ENCODE measurements at places on chromosomes 5 and 9.

DNA sequence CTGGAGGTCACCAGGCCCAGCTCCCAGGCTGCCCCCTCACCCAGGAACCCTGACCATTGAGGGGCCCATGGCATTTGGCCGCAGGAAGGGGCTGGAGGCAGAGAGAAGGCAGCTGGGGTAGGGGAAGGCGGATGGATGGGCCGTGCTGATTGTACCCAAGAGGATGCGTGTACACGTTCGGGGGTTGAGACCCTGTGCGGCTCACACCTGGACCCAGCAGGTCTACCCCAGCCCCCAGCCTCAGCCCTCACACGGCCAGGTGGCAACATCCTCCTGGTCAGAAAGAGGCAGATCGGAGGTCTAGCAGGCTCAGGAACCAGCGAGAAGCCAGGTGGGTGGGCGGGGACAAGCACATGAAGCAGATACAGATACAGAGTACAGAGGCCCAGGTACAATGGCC, 33.7 kb downstream of the NACC2 start:
- no peak for DNase-seq

DNA sequence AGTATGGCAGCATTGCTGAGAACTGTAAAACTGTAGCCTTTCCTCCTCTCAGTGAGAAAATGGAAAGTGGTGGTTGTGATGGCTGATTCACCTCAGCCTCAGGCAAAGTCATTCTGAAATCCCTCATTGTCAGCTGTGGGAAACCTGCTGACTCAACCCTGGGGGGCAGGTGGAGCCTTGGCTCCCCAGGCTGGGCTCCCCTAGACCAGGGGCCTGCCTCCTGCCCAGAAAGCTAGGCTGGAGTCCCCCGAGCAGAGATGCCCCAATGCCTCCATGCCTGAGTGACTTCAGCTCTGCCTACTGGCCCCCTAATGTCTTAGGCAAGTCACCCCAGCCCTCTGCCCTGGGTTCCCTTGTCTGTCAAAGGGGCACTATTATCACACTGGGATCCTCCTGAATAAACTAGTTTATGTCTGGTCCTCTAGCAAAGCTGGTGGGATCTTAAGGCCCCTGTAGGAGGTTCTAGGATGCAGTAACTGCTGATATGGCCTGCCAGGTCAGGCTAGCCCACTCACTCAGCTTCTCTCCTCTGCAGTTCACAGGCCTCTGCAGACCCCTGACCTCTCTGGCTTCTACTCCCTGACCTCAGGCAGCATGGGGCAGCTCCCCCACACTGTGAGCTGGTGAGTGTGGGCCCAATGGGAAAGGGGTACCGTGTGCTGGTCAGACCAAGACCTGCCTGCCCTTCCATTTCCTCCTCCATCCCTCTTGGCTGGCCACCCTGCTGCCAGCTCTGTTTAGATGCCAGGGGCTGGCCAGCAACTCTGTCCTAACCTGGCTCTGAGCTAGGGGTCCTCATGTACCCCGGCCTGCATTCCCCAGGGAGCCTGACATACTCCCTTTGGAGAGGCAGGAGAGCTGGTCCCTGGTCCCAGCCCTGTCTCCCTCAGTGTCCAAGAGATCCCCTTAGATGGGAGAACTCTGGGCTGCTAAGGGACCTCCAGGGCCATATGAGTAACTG, 24.2 kb downstream of the TCF7 start:
- DNase-seq: peak; percentile 56

- no peak for DNase-seq
Measured at GRCh38 chr9:7777771-7778170, 21.8 kb downstream of the DMAC1 start.

GRCh38 chr9:87179553-87180340, 232.4 kb upstream of the GAS1 start:
- DNase-seq: no peak

- no peak for DNase-seq
Measured at GRCh38 chr5:65261499-65261898, 220.2 kb downstream of the ADAMTS6 start.

- DNase-seq: no peak
Measured at GRCh38 chr9:32398207-32398606, 13.8 kb downstream of the ACO1 start.

DNA sequence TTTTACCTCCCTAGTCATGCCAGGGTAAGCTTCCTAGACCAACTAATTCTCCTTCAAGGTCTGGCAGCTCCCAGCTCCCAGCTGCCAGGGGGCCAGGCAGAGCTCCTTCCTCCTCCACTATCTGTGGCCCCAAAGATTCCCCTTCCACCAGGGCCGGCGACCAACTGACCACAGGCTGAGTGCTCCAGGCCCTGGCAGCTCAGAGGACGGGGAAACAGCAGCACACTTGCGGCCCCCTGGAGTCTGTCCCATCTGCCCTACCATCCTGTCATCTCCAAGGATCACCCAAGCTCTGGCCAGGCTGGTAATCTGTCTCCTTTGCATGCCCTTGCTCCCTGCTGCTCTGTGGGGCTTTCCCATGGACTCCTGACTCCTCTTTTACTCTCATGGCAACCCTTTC, 31.2 kb upstream of the BASP1 start:
- DNase-seq: no peak

DNA sequence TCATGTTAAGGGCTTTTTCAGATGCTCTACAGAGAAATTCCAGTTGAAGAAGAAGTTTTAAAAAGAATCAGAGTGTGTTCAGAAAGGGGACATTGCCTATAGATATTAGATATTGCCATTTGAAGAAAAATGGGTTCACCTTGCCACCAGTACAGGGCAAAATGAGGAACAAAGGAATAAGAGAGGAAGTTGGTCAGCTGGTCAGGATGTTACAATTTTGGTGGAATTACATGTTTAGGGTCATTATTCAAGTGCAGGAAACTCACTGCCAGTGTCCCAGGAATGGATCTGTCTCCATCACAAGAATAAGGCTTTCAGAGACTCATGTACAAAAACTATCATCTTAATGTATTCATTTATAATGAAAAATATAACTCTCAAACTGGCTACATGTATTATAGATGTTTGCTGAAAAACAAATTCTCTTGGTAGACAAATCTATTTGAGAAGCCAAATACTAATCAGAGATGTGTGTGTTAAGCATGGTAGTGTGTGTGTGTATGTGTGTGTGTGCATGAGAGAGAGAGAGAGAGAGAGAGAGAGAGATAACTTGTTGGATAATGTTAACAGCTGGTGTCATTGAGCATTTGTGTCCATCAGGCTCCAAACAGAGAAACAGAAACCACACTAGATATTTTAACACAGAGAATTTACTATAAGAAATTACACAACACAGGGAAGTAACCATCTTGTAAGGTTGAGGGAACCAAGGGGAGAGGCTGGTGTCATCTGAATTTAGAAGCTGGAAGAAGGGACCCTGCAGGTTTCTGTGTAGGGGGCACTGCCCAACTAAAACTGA, 5.0 kb upstream of the C1QTNF3 start:
- no peak for DNase-seq

DNA sequence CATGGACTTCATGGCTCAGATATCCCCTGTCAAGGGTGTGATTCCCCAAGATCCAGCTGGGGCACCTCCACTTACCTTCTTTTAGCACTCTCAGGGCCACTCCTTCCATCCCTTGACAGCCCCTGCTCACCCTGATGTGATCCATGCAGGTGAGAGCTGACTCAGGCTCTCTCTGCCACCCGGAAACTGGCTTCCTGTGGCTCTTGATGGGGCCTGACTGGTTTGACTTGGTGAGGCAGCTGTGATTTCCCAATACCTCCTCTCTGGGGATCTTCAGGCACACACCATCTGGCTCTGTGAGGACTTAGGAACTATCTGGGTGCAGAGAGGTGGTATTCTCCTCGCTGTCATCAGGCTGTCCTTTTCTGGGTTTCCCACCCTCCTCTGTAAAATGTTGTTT, 7.9 kb upstream of the FAT2 start:
- DNase-seq: no peak

- no peak for DNase-seq
Measured at GRCh38 chr9:70398145-70398556, 16.3 kb downstream of the KLF9 start.

DNA sequence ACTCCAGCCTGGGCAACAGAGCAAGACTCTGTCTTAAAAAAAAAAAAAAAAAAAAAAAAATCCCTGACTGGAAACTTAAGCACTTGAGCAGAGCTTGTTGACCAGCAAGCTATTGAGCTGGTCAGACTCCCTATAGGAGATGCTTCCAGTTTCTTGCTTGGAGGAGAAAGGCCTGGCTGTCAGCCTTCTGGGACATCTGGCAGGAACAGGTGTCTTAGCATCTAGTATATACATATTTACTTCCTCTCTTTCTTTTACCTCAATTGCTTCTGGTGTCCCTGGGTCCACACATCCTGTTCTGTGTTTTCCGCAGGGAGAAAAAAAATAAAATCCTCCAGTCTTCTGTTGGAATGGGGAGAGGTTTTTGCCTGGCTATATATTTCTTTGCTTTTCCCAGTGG, 60.1 kb downstream of the PRKACG start:
- DNase-seq: no peak

DNA sequence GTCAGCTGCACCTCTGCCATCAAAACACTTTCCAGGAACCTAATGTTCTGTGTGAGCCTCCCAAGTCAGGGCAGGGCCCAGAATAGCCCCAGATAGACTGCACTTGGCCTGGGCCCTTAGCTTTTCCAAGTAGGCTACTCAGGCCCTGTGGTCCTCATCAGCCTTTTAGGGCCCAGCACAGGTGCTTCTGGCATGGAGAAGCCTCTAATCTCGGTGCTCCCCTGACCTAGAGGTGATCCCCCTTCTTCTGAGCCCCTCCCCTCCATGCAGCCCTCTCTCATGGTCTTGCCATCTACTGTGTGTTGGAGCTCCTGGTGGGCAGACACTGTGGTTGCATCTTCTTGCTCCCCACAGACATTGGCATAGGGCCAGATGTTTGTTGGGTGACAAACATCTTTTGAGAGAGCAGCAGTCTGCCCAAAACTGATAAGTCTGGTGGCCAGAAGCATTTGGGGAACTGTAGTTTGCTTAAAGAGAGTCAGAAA, 28.1 kb downstream of the FRMPD1 start:
- DNase-seq: no peak

DNA sequence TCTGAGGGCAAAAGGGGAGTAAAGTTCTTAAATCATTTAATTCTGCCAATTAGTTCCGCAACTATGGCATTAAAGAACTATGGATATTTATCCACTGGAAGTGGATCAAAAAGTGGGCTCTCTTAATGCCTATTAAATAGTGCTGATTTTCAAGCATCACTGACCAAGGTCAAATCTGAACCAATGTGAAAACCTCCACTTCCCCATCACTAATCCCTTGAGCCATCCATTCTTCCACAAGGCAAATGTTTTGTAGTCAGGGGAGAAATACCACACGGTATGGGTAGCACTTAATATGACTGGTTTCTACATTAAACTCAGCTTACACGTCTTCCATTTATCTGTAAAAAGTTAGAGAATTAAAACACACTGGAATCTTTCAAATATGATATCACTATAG, 57.6 kb downstream of the MLLT3 start:
- no peak for DNase-seq

DNA sequence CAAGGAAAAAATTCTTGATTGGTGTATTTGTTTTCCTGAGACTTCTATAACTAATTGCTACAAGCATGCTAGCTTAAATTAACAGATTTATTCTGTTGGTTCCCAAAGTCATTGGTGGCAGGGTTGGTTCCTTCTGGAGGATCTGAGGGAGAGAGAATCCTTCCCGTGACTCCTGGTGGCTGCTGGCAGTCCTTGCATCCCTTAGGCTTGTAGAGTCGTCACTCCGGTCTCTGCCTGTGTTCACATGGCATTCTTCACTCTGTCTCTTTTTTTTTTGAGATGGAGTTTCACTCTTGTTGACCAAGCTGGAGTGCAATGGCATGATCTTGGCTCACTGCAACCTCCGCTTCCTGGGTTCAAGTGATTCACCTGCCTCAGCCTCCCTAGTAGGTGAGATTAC, 5.3 kb downstream of the CDK9 start:
- no peak for DNase-seq

- no peak for DNase-seq
Measured at GRCh38 chr5:134550271-134551214, 25.1 kb downstream of the JADE2 start.

- DNase-seq: no peak
Measured at GRCh38 chr5:131496400-131496713, 138.7 kb downstream of the RAPGEF6 start.

GRCh38 chr5:138579517-138579863, 4.3 kb upstream of the HSPA9 start:
- DNase-seq: no peak

DNA sequence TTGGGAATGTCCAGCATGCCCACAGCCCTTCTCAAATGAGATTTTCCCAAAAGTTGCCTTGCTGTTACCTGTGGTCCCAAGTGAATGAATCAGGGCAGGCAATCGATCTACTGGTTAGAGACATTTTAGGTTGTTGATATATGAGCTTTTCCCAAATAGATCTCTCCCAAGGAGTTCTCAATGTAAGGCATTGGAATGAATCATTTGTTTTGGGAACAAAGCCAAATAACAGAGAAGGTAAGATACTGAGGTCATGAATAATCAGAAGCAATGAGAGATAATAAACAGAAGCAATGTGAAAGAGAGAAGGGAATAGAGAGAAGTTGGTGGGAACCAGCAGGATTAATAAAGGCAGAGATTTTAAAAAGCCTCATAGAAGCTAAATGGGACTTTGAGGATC, 93.6 kb upstream of the FER start:
- no peak for DNase-seq

DNA sequence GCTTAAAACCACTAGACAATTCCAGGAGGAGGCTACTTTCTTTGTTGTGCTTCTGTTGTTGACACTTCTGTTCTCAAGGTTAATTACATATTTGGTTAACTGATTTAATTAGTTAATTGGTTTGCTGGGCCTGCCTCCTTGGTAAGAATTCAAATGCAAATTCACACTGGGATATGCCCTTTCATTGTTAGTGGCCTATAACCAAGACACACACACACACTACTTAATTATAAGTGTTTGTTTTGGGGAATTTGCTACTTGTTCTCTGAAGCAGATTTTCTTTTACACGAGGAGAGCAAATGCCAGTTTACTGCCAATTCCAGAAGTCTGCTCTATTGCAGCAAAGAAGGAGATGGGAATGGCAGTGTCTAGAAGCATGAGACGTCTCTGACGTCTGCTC, 101.6 kb upstream of the BASP1 start:
- DNase-seq: no peak

DNA sequence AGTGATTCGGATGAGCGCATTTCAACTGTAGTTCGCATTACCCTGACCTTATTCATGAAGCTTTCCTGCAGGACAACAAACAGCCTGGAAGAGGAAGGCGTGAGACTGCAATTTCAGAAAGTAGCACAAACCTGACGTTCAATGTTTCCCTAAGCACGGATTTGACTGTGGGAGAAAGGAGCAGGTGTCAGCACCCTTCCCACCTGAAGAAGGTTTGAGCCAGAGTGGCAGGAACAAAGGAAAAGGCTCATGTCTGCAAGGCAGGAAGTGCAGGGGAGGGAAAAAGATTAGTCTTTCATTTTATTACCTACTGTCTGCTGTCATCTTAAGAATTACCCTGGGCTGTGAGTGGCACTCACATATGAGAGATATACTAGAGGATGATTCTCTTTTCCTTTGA, 114.0 kb downstream of the MED10 start:
- DNase-seq: no peak

- DNase-seq: no peak
Measured at GRCh38 chr9:71121275-71122021, at the start of gene TRPM3. Gene TRPM3, minus strand, starts transcription at chr9:71121621. Its CDS starts 267 bp downstream, at chr9:71121354.

Data from CD4-positive, alpha-beta T cell (primary cell).